Activated naive CD4-positive, alpha-beta T cell treated with anti-CD3 and anti-CD28 coated beads for 36 hours (primary cell): ENCODE measurements at places on chromosomes 1 and 21. TPM values are rescaled to one million over a fixed set of nuclear protein-coding genes. Genes with fewer than 3 reads are reported as not detected.

RPS8 gene
- total RNA-seq: 3,619 TPM

FCGR2B gene
- total RNA-seq: not detected

SEMA6C gene
- total RNA-seq: 1.6 TPM

DNA sequence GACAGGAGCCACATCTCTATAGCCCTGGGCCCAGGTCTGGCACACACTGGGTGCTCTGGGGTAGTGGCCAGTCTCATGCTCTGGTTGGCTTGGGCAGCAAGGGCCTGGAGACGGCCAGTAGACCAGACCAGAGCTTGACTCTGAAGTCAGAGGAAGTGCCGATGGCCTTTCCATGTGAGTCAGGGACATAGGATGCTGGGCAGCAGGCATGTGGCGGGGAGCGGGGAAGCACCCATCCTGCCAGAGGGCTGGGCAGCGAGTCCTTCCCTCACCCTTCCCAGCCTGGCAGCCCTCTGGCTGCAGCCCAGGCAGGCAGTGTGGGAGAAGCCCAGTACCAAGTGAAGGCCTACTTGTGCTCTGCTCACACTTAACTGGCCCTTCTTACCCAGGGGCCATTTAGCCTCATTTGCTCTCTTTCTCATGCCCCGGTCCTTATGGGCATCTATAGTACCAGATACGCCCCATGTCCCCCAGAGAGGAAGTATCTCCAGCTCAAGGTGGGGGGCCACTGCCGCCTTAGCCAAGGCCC lies 3.3 kb downstream of the GPR153 start:
- no peak for DNase-seq

DNA sequence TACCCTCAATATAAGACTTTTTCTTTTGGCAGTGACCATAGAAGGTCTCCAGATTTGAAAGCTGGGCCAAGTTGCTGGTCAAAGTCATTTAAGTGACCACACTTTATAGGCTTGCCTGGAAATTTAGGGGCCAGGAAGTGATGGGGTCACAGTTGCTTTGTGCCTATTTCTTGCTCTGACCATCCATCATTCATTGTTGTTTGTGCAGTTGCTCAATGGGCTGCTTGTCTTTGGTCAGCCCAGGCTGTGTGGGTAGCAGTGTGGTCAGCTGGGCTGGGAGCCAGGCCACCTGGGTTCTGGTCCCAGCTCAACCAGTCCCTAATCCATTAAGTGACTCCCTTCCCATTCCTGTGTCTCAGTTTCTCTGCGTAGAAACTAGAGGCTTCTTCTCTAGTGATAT lies 2.1 kb upstream of the OTUD7B start:
- DNase-seq: no peak

GRCh38 chr21:41776778-41777177 lies 9.9 kb upstream of the RIPK4 start:
- no peak for DNase-seq

GRCh38 chr1:50774759-50775351 lies 185.2 kb downstream of the FAF1 start:
- peak; percentile 8 for DNase-seq

DNA sequence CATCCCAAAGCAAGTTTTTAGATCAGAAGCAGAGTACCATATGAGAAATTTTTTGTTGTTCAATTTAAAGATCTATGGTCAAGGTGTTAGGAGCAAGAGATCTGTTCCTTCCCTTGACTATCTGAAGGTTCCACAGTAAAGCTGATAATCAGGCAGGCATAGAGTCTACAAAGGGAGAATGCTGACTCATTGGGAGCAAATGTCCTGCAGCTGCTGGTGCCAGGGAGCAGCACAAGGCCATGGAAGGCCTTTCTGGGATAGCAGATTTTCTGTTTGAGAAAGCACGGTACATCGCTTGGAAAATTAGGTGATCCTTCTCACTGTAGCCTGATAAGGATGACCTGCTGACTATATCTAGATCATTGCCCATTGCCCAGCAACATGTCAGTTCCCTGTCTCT lies 210.1 kb upstream of the C1orf87 start:
- no peak for DNase-seq

GRCh38 chr1:184027826-184028695 lies 9.5 kb downstream of the COLGALT2 start:
- DNase-seq: no peak

DNA sequence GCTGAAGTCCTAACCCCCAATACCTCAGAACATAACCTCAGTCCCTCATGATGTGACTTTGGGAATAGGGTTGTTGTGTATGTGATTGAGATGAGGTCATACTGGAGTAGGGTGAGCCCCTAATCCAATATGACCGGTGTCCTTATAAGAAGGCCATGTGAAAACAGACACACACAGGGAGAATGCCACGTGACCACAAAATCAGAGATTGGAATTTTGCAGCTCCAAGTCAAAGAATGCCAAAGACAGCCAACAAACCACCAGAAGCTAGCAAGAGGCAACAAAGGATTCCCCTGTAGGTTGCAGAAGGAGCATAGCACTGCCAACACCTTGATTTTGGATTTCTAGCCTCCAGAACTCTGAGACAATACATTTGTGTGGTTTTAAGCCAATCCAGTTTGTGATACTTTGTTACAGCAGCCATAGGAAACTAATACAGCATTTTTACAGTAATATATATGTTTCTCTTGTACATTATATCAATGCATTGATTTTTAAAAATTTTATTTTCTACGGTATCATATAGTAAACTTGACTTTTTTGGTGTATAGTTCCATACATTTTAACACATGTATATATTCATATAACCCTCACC lies 5.4 kb downstream of the ZSWIM5 start:
- DNase-seq: no peak

- no peak for DNase-seq
These were observed 674.6 kb downstream of the PTPRC start for GRCh38 chr1:199313444-199313843.

GRCh38 chr1:208044589-208045462 lies 133.9 kb upstream of the CD34 start:
- DNase-seq: peak; percentile 6
